T-helper 17 cell (primary cell): ENCODE measurements at places on chromosomes 5 and 9. TPM values are rescaled to one million over a fixed set of nuclear protein-coding genes. Genes with fewer than 3 reads are reported as not detected.
A peak's percentile ranks its signal among the peaks of the same experiment; 100 is the strongest.

DNA sequence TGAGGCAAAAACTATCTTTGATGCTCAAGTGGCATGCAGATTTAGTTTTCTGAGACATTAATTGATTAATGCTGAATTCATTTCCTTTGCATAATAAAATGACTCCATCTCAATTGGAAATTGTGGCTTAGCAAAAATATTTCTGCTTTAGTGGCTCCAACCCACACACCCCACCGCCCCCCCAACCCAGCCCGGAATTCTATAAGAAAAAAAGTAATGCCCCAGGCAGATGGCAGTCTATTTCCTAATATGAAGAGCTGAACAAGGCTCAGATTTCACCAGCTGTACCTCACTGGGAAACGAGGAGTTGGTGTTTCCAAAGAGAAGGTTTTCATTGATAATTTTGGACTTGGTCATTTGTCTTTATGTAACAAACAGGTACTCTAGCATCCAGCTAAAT, 182.1 kb downstream of the FBN2 start:
- H3K4me3 ChIP-seq: no peak overlapping the region
- no peak for DNase-seq
- no peak overlapping the region for H3K27ac ChIP-seq
- peaks cover 7% of the 10 kb centered on the region for H3K27me3 ChIP-seq

- no peak for DNase-seq
- H3K27me3 ChIP-seq: peaks cover 19% of the 10 kb centered on the region
- no peak overlapping the region for H3K27ac ChIP-seq
- H3K4me3 ChIP-seq: no peak overlapping the region
- no peaks in the 10 kb centered on the region for H3K36me3 ChIP-seq
- H3K4me1 ChIP-seq: peaks cover 14% of the 10 kb centered on the region
Measured at GRCh38 chr9:124419832-124420489, 4.7 kb upstream of the PSMB7 start.

DNA sequence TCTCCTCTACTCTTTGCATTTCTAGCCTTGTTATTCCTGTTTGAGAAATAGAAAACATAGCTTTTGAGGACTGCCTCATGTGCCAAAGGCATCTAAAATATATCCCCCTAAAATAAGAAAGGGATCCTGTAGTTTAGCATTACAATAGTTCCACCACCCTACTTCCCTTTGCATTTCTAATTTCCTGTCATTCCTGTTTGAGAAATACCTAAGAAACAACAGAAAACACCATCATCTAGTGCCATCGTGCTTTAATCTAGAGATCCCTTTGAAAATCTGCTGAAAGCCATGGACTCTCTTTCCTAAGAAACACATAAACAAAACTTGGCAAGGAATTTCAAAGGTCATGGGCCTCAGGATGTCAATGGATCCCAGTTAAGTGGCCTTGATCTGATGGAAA, 7.5 kb downstream of the CLK4 start:
- DNase-seq: no peak
- H3K4me1 ChIP-seq: peaks cover 34% of the 10 kb centered on the region
- H3K27me3 ChIP-seq: no peaks in the 10 kb centered on the region
- peaks cover 16% of the 10 kb centered on the region for H3K36me3 ChIP-seq
- H3K4me3 ChIP-seq: no peak overlapping the region

- H3K4me1 ChIP-seq: no peaks in the 10 kb centered on the region
- no peak overlapping the region for H3K27ac ChIP-seq
- no peak for DNase-seq
- H3K36me3 ChIP-seq: no peaks in the 10 kb centered on the region
- H3K27me3 ChIP-seq: no peaks in the 10 kb centered on the region
Measured at GRCh38 chr5:27592231-27592630, 553.8 kb upstream of the CDH9 start.

DNA sequence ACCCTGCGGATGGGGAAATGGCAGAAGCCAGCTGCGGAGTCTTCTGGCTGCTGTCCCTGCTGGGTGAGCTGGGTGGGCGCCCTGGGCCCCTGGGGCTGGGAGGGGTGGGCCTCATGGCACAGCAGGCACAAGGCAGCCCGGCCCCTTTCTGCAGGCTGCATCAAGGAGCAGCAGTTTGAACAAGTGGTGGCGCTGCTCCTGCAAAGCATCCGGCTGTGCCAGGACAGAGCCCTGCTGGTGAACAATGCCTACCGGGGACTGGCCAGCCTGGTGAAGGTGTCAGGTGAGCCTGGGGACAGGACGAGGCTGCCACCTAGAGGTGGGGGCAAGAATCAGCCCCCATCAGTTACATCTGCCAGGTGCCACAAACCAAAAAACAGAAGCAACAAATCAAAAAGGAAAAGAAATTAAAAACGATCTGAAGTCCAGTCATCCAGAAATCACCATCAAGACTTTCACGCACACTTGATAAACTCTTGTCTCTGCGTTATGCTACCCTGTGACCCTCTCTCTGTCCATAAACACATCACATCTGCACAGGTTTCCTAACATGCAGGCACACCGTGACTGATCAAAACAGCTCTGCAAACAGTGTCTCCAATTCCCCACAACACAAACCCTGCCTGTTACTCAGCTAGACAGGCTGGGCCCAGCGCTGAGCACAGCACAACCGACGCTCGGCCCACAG, 13.9 kb downstream of the REXO4 start:
- no peaks in the 10 kb centered on the region for H3K27me3 ChIP-seq
- peak; percentile 59 for DNase-seq
- H3K27ac ChIP-seq: no peak overlapping the region

- H3K4me1 ChIP-seq: no peaks in the 10 kb centered on the region
- no peaks in the 10 kb centered on the region for H3K27me3 ChIP-seq
- H3K36me3 ChIP-seq: no peaks in the 10 kb centered on the region
- H3K4me3 ChIP-seq: no peak overlapping the region
Measured at GRCh38 chr9:83906144-83906543, 15.1 kb downstream of the KIF27 start.

GRCh38 chr5:173968154-173968797, 20.7 kb upstream of the C5orf47 start:
- H3K4me1 ChIP-seq: peaks cover 15% of the 10 kb centered on the region
- DNase-seq: no peak
- no peak overlapping the region for H3K27ac ChIP-seq
- H3K36me3 ChIP-seq: peaks cover 6% of the 10 kb centered on the region
- peaks cover 27% of the 10 kb centered on the region for H3K27me3 ChIP-seq

DNA sequence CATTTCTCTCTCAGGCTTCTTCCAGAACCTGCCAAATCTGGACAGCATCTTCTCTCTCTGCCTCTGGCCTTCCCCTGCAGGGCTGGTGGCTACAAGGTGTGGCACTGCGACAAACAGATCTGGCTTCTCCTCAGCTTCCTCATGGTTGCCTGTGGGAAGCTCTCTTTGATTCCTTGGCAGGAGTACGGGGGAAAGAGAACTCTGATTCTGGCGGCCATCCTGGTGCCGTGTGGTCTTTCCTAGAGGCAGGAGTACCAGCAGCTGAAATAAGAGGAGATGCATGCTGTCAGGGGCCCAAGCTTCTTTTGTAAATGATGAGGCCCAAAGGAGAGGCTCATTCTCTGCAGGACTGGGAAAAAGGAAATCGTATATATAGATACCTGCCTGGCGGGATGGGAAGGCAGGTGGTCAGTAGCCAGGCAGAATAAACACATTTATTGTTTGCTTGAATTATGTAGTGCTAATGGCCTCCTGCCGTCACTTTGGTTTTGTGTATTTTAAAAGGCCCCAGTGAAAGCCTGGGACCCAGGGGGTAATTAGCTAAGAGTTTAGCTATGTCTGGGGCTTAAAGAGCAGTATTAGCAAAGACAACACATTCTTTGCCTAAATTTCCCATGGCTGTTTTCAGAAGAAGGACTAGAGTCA, at the start of gene CER1:
TSS of gene CER1 (minus strand) at position 343 of the 645 bp plus-strand sequence. CDS start at position 282, 61 bp downstream.
- no peak within 1 kb of the TSS for H3K4me3 ChIP-seq
- peaks cover 26% of the 10 kb centered on the region for H3K27me3 ChIP-seq
- DNase-seq: no peak
- no peaks in the 10 kb centered on the region for H3K4me1 ChIP-seq

GRCh38 chr5:55453211-55453610, 81.6 kb downstream of the PLPP1 start:
- no peak for DNase-seq
- H3K27ac ChIP-seq: no peak overlapping the region

DNA sequence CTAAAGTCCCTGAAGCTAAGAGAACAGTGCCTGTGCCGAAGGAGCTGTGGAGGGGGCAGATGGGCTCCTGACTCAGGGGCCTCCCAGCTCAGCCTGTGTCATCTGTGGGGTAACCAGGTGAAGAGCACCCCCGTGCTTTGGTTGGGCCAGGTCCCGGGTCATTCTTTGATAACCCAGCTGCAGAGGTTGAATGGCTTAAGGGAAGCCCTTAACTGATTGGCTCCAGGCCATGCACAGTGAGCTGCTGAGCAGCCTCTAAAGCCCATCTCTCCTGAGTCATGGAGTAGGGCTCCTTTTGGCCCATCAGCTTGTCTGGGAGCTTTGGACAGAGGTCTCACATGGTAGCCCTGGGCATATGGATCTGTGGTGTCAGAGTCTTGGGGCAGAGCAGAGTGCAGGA, 28.7 kb downstream of the COL27A1 start:
- no peak for DNase-seq
- peaks cover 12% of the 10 kb centered on the region for H3K27me3 ChIP-seq
- H3K4me1 ChIP-seq: no peaks in the 10 kb centered on the region
- H3K4me3 ChIP-seq: no peak overlapping the region

GRCh38 chr5:147748590-147748989, 33.9 kb downstream of the JAKMIP2 start:
- DNase-seq: no peak
- H3K4me3 ChIP-seq: no peak overlapping the region
- no peaks in the 10 kb centered on the region for H3K27me3 ChIP-seq

DNA sequence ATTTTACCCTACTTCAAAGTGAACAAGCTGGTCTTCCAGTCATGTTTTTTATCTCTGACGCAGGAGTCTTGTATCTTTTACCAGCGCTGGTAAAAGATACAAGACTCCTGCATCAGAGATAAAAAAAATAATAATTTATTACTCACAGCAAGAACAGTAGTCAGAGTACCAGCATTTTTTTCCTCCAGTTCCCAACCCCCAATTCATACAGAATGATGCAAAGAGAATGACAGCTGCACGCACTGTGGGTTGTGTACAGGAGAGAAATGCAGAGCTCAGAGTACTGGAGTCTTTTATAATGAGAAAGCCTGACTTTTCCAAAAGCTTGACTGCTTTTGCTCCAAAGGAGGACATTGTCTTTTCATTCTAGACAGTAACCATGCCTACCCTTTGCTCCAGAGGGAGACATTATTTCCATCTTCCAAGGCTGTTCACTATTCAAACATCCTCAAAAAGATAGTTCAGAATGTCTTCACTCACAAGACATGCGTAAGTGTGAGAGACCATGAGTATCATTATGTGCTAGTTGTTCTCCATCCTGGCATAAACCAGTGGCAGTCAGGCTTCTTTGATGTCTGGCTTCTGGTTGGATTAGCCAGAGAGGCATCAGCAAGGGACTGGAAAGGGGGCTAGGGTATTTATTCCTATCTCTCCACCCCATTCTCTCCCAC, 14.3 kb upstream of the RANBP6 start:
- H3K27ac ChIP-seq: no peak overlapping the region
- no peak overlapping the region for H3K4me3 ChIP-seq
- peaks cover 2% of the 10 kb centered on the region for H3K36me3 ChIP-seq
- no peak for DNase-seq

GRCh38 chr9:91178281-91179236, 183.2 kb downstream of the AUH start:
- H3K4me1 ChIP-seq: peaks cover 15% of the 10 kb centered on the region
- H3K27me3 ChIP-seq: no peaks in the 10 kb centered on the region
- H3K4me3 ChIP-seq: no peak overlapping the region

- peaks cover 3% of the 10 kb centered on the region for H3K4me1 ChIP-seq
- H3K27ac ChIP-seq: no peak overlapping the region
- H3K4me3 ChIP-seq: no peak overlapping the region
- H3K27me3 ChIP-seq: peaks cover 38% of the 10 kb centered on the region
Measured at GRCh38 chr9:122446819-122447484, 30.8 kb downstream of the OR1J1 start.

DNA sequence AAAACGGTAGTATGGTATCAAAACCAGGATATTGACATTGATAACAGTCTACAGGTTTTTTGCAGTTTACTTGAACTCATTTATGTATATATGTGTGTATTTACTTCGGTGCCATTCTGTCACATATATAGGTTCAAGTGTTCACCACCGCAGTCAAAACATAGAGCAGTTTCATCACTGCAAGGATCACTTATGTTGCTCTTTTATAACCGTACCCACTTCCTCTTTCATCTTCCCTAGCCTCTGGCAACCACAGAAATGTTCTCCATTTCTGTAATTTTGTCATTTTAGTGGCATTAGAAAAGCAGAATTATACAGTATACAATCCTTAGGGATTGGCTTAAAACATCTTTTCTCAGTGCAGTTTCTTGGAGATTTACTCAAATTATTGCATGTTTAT, 90.3 kb downstream of the SH3GL2 start:
- H3K4me1 ChIP-seq: no peaks in the 10 kb centered on the region
- H3K4me3 ChIP-seq: no peak overlapping the region
- H3K27ac ChIP-seq: no peak overlapping the region
- H3K36me3 ChIP-seq: no peaks in the 10 kb centered on the region
- H3K27me3 ChIP-seq: no peaks in the 10 kb centered on the region
- DNase-seq: no peak

GRCh38 chr9:121634329-121635261, 16.8 kb upstream of the DAB2IP start:
- H3K27ac ChIP-seq: no peak overlapping the region
- peaks cover 5% of the 10 kb centered on the region for H3K4me1 ChIP-seq
- peaks cover 4% of the 10 kb centered on the region for H3K36me3 ChIP-seq
- H3K4me3 ChIP-seq: no peak overlapping the region
- peaks cover 57% of the 10 kb centered on the region for H3K27me3 ChIP-seq

DNA sequence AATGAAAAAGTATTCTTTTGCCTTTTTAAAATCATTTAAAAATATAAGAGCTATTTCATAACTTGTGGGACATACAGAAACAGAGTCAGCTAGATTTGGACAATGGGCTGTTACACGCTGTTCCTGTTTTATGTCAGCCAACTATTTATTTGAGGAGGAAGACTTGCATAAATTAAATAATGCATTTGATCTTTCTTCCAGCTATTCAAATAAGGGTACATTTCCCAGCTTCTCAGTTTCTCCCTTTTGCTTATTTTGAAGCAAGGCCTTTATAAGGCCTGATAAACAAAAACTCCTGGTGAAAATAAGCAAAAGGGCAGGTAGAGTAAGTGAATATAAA, 6.5 kb downstream of the STOM start:
- no peak for DNase-seq
- peak overlapping the region; percentile 81 for H3K27ac ChIP-seq
- H3K27me3 ChIP-seq: no peaks in the 10 kb centered on the region
- peaks cover 34% of the 10 kb centered on the region for H3K4me1 ChIP-seq

- no peak overlapping the region for H3K27ac ChIP-seq
- peak; percentile 37 for DNase-seq
- no peaks in the 10 kb centered on the region for H3K36me3 ChIP-seq
- peaks cover 39% of the 10 kb centered on the region for H3K4me1 ChIP-seq
Measured at GRCh38 chr5:54518146-54518817, 723 bp downstream of the SNX18 start.

ZNF658 gene
- 1.4 TPM for total RNA-seq

CCL19 gene
- total RNA-seq: not detected

ROR2 gene
- 0.22 TPM for total RNA-seq

OBP2B gene
- total RNA-seq: not detected

PRKACG gene
- total RNA-seq: not detected

ZBTB34 gene
- 8.2 TPM for total RNA-seq

SLC34A1 gene
- 0.31 TPM for total RNA-seq

GABRA1 gene
- 0.10 TPM for total RNA-seq

ORM1 gene
- not detected for total RNA-seq

ANKRD31 gene
- 0.37 TPM for total RNA-seq

SLC34A3 gene
- not detected for total RNA-seq
